Aorta (tissue), 5 donors: ENCODE measurements at places on chromosomes 1 and 21. TPM values are rescaled to one million over a fixed set of nuclear protein-coding genes. Genes with fewer than 3 reads are reported as not detected.

GRCh38 chr21:43858806-43859648 lies 6.0 kb upstream of the AGPAT3 start:
- no peaks in the 10 kb centered on the region for H3K36me3 ChIP-seq
- no peak overlapping the region for H3K27ac ChIP-seq
- no peak overlapping the region for H3K4me3 ChIP-seq

The SPATA6 gene
- 33.2 TPM for total RNA-seq

DNA sequence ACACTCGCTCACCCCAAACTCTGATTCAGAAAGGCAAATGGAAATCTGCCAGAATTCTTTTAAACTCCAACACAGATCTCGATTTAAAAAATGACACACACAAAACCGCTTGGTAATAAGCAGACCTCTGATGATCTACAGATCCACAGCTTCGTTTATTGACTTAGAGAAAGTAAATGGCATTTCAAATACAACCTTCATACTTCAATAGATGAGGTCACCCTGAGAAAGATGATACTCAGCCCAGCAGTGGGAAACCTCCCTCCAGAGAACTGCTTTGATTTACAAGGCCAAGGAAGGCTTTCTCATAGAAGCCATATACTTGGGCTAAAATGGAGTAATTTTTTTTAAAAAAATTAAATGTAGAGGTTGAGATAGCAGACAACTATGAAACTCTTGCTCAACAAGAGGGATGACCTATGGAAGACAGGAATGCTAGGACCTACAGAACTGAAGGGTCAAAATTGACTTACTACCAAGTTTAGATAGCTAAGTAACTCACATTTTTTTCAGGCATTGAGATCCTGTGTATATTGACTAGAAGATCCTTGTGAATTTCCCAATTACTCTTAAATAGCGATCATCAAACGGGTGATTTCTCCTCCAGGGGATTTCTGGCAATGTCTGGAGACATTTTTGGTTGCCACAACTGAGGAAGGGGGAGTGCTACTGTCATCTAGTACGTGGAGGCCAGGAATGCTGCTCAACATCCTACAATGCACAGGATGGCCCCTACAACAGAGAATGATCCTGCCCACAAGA lies 143.9 kb downstream of the CLIC6 start:
- H3K36me3 ChIP-seq: no peaks in the 10 kb centered on the region
- no peak for DNase-seq
- no peaks in the 10 kb centered on the region for H3K27me3 ChIP-seq
- no peak overlapping the region for H3K27ac ChIP-seq
- H3K4me3 ChIP-seq: no peak overlapping the region
- no peaks in the 10 kb centered on the region for H3K4me1 ChIP-seq

The OR14C36 gene
- total RNA-seq: not detected

DNA sequence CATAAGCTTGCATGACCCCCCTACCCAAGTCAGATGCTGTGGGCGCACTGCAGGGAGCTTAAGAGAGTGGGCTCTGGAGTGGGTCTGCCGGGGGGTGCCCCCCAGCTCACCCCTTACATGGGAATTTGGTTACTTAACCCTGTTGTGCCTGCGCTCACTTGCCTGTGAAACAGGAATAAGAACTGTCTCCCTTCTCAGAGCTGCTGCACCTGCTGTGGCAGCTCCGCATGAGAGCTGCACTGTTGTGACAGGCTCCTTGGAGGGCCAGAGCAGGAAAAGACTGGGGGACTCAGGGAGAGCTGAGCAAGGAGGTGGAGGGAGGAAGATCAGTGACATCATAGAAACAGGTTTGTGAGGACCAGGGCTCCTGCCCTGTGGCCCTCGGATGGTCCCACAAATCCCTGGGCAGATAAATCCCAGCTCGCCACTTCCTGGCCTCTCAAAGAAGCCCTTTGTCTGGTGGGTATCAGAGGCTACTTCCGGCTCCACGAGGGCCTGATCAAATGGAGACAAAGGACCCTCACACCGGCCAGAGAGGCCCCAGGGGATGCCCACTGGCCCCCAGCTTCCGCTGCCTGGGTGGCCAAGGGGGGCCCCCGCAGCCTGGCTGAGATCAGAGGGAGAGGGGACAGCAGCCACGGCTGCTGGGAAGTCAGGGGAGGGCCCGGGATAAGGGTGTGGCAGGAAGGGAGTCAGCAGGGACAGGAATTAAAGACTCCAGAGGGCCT lies 28.9 kb upstream of the LAPTM5 start:
- no peak overlapping the region for H3K4me3 ChIP-seq
- no peak overlapping the region for H3K27ac ChIP-seq
- H3K27me3 ChIP-seq: no peaks in the 10 kb centered on the region
- no peaks in the 10 kb centered on the region for H3K36me3 ChIP-seq
- no peak for DNase-seq

GRCh38 chr1:33893147-33893830 lies 29.4 kb downstream of the HMGB4 start:
- no peaks in the 10 kb centered on the region for H3K36me3 ChIP-seq
- H3K4me3 ChIP-seq: no peak overlapping the region
- H3K27ac ChIP-seq: peak overlapping the region; percentile 98
- no peaks in the 10 kb centered on the region for H3K4me1 ChIP-seq

DNA sequence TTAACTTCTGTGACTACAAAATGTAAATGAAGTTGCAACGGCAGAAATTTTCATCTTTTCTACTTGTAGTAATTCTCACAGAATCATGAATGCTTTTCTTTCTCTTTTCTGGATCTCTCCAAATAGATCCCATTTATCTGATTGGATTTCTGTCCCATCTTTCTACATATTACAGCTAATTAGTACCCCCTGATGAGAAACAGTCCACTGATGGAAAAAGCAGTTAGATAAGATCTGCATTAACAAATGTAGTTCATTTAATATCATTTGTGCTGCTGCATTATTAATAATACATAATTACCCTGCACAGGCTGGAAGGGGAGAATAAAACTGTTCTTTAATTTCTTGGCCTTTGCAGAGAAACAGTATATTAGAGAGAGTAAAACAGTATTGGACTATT lies 289.3 kb downstream of the TTLL7 start:
- H3K4me1 ChIP-seq: no peaks in the 10 kb centered on the region
- no peaks in the 10 kb centered on the region for H3K36me3 ChIP-seq
- H3K27ac ChIP-seq: no peak overlapping the region
- H3K4me3 ChIP-seq: no peak overlapping the region
